ENCODE measurements at places on chromosomes 7 and 10.

- DNase-seq: no peak
These were observed 12.9 kb downstream of the AGK start for GRCh38 chr7:141563956-141564623.

GRCh38 chr10:119786117-119786769 is 60.4 kb downstream of the INPP5F start:
- DNase-seq: no peak

GRCh38 chr10:35693800-35694199 is 51.7 kb upstream of the FZD8 start:
- no peak for DNase-seq

DNA sequence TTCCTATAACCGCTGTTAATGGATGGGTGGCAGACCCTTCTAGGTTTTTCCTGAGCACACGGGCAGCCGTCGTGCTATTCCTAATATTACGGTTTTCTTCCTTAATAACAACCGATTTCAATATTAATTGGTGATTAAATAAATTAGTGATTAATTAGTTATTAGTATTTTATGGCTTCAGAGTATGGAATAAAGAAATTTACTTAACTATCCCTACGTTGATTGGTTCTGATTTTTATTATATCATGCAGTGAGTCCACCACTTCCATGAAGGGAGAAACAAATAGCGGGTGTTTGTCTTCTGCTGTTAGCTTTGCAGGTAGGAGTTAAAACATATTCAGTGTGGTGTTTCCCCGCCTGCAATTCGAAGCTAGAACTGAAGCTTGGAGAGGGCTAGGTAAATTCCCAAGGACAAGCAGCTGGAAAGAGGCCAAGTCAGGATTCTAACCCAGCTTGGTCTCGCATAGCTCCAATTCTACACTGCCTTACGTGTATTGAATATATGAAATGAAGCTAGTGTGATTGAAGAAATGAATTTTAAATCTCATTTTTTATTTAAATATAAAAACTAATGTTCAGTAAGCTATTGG is 928 bp upstream of the CSTF2T start:
- DNase-seq: no peak

GRCh38 chr7:18357691-18358090 is 137.9 kb upstream of the HDAC9 start:
- DNase-seq: no peak

- no peak for DNase-seq
These were observed 103.8 kb downstream of the ATE1 start for GRCh38 chr10:121823993-121824463.

DNA sequence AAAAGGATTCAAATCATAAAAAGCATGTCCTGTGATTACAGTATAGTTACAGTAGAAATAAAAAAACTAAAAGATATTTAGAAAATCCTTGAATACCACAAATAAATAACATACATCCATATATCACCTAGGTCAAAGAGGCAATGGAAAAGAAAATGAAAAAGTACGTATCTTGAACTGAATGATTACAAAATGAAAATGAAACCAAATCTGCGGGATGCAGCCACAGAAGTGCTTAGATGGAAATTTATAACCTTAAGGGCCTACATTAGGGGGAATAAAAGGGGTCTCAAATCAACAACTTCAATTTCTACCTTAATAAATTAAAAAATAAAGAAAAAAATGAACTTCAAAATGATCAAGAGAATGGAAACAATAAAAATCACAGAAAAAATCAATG is 879.0 kb upstream of the CELF2 start:
- no peak for DNase-seq

- DNase-seq: no peak
These were observed 651.5 kb downstream of the TNS3 start for GRCh38 chr7:46930366-46930765.

GRCh38 chr10:31693491-31693890 is 235.1 kb downstream of the ARHGAP12 start:
- no peak for DNase-seq

GRCh38 chr10:12782537-12782936 is 219.0 kb downstream of the CCDC3 start:
- DNase-seq: no peak

DNA sequence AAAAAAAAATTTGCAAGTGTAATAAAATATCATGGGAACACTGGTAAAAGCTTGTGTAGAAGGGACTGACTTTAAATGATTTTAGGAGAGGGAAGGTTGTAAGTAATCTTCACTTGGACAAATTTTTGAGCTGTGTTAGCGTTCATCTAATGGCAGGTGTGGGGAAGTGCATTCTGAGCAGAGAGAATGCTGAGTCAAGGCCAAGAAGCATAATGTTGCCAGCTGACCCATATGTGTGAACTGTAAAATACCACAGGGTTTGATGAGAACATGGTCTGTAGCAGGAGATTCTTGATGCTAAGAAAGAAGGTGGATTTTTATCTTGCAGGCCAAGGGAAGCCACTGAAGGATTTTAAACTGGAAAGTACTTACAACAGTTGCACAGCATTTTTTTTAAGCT is 98.2 kb upstream of the ZNF32 start:
- no peak for DNase-seq

- DNase-seq: no peak
These were observed 839.7 kb downstream of the CNTNAP2 start for GRCh38 chr7:146956321-146956720.

GRCh38 chr7:55127622-55128081 is 108.8 kb downstream of the EGFR start:
- no peak for DNase-seq

- DNase-seq: no peak
These were observed 88.0 kb downstream of the RAPGEF5 start for GRCh38 chr7:22268884-22269421.

DNA sequence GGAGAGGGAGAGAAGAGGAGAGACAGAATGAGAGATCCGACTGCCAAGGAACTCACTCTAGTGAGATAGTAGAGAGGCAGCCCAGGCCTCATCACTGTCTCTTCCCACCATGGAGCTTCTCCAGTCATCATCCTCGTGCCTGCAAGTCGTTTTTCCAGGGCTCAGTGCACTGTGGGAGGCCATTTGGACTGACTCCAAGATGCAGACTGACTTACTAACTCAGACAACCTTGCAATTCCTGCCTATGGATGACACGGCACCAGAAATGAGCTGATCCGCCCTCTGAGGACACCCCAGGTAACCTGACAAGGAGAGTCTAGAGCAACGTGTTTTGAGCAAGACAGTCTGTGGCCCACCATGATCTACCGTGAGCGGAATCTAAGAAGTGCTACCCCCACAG is 154.9 kb downstream of the GLI3 start:
- DNase-seq: no peak

- DNase-seq: no peak
These were observed 333.8 kb downstream of the GALNT17 start for GRCh38 chr7:71465741-71466189.

GRCh38 chr10:17009212-17009700 is 120.4 kb downstream of the CUBN start:
- DNase-seq: no peak

DNA sequence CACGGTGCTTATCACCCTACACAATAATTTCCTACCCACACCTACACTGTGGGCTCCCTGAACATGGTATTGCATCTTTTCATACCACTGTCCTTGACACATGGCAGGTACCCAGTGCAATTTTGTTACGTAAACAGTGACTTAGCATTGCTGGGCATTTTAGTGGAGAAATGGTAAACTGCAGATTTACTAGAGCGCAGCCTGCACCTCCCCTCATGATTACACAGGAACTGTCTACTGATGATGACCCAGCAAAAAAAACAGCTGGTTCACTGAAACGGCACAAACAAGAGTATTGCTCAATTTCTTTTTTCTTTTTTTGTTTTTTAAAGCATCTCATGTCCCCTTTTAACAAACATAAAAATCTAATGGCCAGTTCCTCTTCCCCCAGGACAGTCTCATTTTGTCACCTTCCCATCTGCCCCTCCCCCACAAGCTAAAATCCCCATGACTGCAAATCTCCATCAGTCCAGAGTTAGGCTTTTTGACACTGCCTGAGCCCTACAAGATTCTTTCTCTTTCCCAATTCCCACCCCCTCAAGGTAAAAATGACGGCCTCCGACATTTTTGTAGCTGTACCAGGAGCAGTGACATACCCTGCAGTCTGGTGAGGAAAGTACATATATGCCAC is 2.8 kb downstream of the ZNF746 start:
- DNase-seq: no peak

- DNase-seq: no peak
These were observed 597.2 kb downstream of the TYW1 start for GRCh38 chr7:67593794-67594193.

DNA sequence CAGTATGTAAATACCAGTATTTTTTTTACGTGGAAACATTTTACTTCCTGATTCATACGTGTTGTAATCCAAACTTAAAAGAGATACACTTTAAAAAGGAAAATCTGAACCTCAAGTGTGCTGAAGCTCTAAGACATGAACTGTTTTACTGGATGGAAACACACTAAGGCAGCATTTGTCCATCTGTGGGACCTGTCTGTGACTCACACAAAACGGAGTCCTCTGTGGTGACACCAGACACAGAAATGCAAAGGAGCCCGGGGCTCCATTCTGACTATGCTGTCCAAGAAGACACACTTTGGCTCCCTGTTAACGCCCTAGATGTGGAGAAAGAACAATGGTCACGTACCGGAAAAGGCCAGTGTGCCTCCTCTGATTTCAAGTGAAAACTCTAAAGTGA is 23.9 kb downstream of the RNF133 start:
- DNase-seq: no peak

DNA sequence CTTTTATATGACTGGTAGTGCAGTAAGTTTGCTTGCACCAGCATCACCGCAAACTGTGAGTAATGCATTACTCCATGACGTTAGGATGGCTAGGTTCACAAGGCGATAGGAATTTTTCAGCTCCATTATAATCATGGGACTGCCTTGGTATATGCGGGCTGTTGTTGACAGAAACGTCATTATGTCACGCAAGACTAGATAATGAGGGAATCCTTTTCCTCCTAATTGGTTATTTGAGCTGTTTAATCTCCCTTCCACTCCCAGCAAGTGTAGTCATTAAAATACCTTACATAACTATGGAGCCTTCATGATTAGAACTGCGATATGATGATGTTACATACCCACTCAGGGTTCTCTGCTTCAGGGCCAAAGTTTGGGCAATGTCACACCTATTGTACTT is 17.3 kb downstream of the KLLN start:
- DNase-seq: no peak

DNA sequence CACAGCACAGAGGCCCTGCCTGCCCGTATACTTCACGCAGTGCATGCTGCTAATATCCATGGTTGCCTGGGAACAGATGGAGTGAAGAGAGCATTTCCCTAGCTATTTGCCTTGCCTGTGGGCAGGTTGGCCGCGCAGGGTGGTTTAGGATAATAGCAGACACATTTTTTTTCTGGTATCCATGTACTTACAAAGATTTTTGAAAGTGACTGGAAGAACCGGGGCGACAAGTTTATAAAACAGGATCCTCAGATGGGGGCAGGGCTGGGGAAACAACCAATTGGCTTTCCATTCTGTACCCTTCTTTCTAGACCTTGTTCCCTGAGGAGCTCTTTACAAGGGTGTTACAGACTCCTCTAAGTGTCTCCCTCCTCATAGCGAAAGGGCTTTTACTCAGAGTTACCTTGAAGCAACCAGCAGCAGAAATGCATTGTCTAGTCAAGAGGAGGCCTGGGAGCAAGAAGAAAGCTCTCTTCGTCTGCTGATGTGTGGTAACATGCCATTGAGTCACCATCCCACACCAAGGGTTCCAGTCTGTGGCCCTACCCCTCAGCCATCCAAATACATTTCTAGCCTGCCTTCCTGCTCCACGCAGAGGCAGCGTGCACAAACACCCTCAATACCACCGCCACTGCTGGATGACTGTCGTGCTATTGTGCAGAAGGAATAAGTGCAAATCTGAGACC is 31.5 kb downstream of the MTURN start:
- DNase-seq: no peak

- DNase-seq: no peak
These were observed 28.9 kb upstream of the STK17A start for GRCh38 chr7:43553999-43554398.

- no peak for DNase-seq
These were observed 70.9 kb downstream of the DNAJB6 start for GRCh38 chr7:157407512-157408257.

GRCh38 chr7:5270788-5271187 is 12.0 kb upstream of the SLC29A4 start:
- no peak for DNase-seq

DNA sequence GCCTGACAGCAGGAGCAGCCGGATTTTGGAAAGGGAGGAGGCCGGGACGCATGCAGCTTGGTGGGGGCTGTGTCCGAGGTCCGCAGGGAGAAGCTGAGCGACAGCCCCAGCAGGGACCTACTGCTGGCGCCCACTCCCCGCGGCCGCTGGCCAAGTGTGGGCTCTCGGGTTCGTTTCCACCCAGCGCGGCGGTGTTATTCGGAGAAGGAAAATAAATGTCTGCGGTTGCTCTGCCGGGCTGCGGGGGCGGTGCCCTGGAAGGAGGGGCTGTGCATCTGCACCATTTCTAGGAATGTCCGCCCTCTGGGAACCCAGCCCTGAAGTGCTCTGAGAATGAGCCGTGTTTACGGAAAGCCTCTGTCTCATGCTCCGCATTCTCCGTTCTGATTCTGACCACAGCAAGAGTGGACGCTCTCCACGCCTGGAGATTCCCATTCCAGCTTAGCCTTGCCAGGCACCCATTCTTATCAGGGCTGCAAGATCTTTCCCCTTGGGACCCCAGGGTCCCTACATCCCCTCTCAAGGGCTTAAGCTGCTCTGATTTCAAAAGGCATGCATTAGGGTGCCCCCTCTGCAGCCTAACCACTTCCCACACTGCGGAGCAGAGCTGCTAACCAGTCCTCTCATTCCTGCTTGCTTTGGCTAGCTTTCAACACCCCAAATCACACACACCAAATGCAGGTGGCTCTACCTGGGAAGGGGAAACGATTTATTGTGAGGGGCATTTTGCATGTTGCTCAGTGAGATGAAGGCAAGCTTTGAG is 256.6 kb upstream of the GLI3 start:
- no peak for DNase-seq

DNA sequence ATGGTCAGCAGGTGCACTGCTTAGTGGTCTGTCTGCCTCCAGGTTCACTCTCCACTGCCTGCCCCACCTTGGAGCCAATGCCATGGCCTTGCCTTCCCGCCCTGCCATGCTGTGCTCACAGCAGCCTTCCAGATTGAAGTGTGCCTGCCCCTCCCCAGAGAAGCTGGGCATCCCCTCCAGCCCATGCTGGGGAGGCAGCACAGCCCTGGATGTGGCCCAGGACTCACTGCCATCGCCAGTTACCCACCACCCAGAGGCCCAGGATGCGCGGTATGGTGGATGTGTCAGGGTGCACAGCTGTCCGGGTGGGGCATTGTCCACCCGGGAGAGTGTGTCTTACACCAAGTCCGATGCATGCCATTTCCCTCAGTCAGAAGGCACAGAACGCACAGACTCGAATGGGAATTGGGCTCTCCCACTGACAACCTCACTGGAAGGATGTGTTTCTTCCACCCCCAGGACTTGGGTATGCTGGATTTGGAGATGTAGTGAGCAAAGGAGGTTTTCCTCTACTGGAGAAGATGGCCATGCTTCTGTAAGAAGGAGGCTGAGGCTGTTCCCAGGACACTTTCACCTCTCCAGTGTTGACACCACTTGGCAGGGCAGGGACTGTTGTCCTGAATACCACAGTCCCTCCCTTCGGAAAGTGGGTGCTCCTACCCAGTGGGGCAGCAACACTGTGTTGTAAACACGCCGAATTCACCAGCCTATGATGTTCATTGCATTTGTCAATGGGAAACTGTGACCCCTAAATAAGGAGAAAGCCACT is 122.0 kb downstream of the ADARB2 start:
- DNase-seq: no peak

- DNase-seq: no peak
These were observed 22.7 kb downstream of the YKT6 start for GRCh38 chr7:44223362-44224079.

Data from D721Med (cell line).